ENCODE measurements at places on chromosomes 2 and 18.

- no peaks in the 10 kb centered on the region for H3K27me3 ChIP-seq
- DNase-seq, result no peak
- H3K27ac ChIP-seq, result no peak overlapping the region
- peaks cover 2% of the 10 kb centered on the region for H3K4me1 ChIP-seq
These were observed 114.8 kb downstream of the ACAA2 start for GRCh38 chr18:49698525-49699025.

DNA sequence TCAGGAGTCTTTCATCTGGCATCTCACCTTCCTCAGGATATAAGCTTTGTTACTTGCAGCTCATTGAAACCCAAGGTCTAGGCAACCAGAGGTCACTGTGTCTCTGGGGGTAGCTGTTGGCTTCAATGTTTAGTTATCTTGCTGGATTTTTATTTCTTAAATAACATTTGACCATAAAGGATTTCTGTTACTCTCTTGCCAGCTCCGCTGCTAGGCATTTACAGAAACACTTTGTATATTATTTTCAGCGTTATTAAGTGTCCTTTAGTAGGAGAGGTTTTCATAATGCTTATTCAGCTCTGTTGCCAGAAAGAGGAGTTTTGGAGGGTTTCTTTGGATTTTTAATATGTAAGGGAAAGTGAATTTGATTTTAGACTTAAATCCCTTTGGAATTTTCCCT lies 61.4 kb downstream of the QPCT start:
- H3K27me3 ChIP-seq, result no peaks in the 10 kb centered on the region
- H3K4me1 ChIP-seq, result no peaks in the 10 kb centered on the region
- DNase-seq, result no peak

DNA sequence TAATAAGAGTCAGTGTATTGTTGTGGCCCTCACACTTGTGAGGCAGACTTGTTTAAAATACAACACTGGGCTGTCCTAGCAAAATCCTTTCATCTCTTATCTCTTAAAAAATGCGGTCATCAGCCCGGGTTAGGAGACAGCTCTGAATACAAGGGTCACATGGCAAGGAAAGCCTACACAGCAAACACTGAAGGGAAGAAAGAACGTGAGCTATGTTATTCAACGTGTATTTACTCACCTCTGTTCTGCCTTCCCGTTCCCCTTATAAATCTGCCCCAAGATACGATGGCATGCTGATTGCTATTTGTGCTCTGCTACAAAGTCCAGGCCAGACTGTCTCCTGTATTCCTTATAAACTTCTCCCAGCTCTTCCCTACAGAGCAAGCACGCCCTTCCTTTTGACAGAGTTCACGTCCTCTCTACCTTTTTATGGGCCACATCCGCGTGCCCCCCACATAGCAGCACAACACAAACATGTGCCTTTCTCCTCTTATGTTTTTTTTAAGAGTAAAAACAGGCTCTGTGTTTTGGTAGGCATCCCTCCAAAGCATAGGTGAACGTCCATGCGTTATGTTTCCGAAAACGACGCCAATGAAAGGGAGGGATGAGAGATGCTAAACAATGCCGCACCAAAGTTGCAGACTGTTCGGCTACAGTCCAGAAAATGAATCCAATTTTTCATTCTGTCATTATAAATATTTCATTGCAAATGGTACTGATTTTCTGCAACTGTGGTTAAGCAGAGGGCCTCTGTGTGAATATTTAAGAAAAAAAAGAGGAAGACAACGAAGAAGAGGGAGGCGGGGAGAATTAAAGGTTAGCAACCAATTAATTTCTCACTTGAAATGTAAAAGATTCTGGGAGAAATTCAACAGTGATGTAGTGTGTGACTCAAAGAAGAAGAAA lies 274.7 kb downstream of the ZNF521 start:
- peak; percentile 76 for DNase-seq
- H3K4me3 ChIP-seq, result peak overlapping the region; percentile 8

GRCh38 chr2:9826208-9826607 lies 17.1 kb upstream of the TAF1B start:
- no peaks in the 10 kb centered on the region for H3K4me1 ChIP-seq
- no peaks in the 10 kb centered on the region for H3K36me3 ChIP-seq
- DNase-seq, result no peak
- H3K27ac ChIP-seq, result no peak overlapping the region

GRCh38 chr18:50790241-50790640 lies 29.6 kb downstream of the MRO start:
- H3K36me3 ChIP-seq, result no peaks in the 10 kb centered on the region
- no peak overlapping the region for H3K27ac ChIP-seq
- no peak for DNase-seq
- no peaks in the 10 kb centered on the region for H3K27me3 ChIP-seq
- no peak overlapping the region for H3K4me3 ChIP-seq

GRCh38 chr18:40019797-40020392 lies 1935.1 kb upstream of the PIK3C3 start:
- H3K4me1 ChIP-seq, result peaks cover 39% of the 10 kb centered on the region
- H3K27ac ChIP-seq, result no peak overlapping the region
- H3K27me3 ChIP-seq, result no peaks in the 10 kb centered on the region
- no peak overlapping the region for H3K4me3 ChIP-seq

DNA sequence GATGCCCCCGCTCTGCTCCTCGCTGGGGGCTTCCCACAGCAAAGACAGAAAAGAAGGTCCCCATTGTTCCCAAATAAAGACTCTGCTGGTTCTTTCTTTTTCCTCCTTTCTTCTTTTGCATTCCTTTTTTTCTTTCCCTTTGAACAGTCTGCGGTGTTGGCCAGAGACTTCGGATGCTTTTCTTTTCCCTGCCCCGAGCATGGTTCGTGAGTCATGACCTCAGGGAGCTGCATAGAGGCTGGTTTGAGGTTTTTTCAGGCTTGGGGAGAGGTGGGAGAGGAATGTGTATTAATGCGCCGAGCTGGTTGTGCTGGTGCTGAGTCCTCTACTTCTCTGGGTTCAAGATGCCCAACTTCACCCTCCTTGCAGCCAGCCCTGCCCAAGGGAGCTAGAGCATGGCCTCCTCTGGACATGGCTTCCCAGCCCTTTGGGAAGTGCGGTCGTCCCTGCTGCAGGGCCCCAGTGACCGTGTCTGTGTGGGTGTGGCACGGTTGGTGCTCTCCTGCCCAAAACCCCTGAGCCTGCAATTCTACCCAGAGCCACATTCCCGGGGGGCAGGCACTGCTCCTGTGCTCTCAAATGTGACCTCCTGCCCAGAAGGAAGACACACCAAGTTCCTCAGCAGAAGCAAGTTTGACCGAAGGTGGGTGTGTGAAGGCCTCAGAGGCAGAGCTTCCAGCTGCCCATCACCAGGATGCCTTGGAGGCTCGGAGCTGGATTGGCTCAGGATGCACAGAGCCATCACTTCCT lies 9.0 kb upstream of the ARHGEF4 start:
- peak; percentile 59 for DNase-seq
- H3K36me3 ChIP-seq, result no peaks in the 10 kb centered on the region
- H3K4me1 ChIP-seq, result peaks cover 42% of the 10 kb centered on the region
- H3K27me3 ChIP-seq, result no peaks in the 10 kb centered on the region
- peak overlapping the region; percentile 70 for H3K27ac ChIP-seq

DNA sequence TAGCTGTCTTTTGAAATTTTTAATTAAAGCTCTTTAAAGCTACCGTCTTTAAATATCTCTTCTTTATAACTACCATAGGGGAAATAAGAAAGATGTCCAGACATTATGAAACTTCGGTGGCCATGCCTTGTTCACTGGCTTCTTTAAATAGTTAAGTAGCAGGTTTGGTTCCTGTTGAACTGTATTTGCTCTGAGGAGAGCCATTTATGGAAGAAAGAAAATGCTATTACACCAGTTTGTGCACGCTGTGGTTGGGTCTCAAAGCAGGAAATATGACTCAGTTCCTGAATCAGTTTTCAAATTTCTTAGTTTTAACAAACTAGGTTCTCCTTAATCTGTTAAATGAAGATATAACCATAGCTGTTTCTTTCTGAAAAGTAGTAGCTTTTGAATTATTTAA lies 12.2 kb downstream of the ARPC2 start:
- H3K4me3 ChIP-seq, result no peak overlapping the region
- no peak overlapping the region for H3K27ac ChIP-seq
- DNase-seq, result no peak

GRCh38 chr2:121136323-121136722 lies 148.7 kb downstream of the TFCP2L1 start:
- H3K4me1 ChIP-seq, result no peaks in the 10 kb centered on the region
- H3K27ac ChIP-seq, result no peak overlapping the region
- H3K36me3 ChIP-seq, result no peaks in the 10 kb centered on the region
- H3K27me3 ChIP-seq, result no peaks in the 10 kb centered on the region
- no peak overlapping the region for H3K4me3 ChIP-seq

DNA sequence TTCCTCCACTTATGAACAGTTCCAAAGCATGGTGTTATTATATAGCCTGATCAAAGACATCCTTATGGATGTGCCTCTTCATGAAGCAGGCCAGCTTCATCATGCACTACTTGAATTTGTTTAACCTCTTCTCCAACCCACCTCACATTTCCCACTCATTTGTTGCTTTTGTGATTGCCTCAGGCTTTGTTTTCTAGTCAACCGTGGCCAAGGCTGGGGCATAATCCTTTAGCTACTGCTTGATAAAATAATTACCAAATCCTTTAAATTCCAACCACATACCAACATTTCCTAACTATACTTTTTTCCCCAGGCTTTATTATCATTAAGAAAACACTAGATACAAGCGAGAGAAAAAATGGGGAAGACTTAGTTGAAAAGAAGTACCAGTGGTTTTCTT lies 39.6 kb upstream of the SCN1A start:
- peak; percentile 29 for DNase-seq
- no peak overlapping the region for H3K27ac ChIP-seq
- no peaks in the 10 kb centered on the region for H3K36me3 ChIP-seq
- no peak overlapping the region for H3K4me3 ChIP-seq
- no peaks in the 10 kb centered on the region for H3K27me3 ChIP-seq

- DNase-seq, result no peak
- H3K27me3 ChIP-seq, result no peaks in the 10 kb centered on the region
- no peak overlapping the region for H3K4me3 ChIP-seq
- no peaks in the 10 kb centered on the region for H3K36me3 ChIP-seq
- H3K27ac ChIP-seq, result no peak overlapping the region
- H3K4me1 ChIP-seq, result no peaks in the 10 kb centered on the region
These were observed 152.2 kb downstream of the SMAD7 start for GRCh38 chr18:48798334-48799245.

DNA sequence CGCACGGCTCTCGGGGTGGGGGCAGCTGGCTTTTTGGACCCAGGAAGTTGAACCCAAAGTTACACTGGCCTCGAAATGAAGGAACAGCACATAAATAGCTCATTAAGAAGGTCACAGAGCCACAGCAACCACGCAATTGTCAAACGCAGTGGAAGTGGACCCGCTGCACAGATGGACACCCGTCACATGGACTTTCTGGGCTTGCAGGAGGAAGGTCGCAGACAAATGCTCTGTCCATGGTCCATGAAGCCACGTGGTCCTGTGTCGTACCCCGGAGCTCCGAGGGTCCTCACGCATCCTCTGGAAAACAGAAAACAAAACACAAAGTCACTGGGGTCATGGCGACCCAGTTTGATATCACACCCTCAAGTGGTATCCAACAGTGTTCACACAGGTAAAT lies 308.1 kb upstream of the SALL3 start:
- DNase-seq, result no peak
- H3K4me1 ChIP-seq, result no peaks in the 10 kb centered on the region
- no peaks in the 10 kb centered on the region for H3K36me3 ChIP-seq
- no peak overlapping the region for H3K4me3 ChIP-seq
- H3K27ac ChIP-seq, result no peak overlapping the region
- no peaks in the 10 kb centered on the region for H3K27me3 ChIP-seq

- no peak overlapping the region for H3K4me3 ChIP-seq
- H3K4me1 ChIP-seq, result no peaks in the 10 kb centered on the region
- H3K36me3 ChIP-seq, result no peaks in the 10 kb centered on the region
- H3K27me3 ChIP-seq, result no peaks in the 10 kb centered on the region
- DNase-seq, result no peak
These were observed 210.4 kb downstream of the SOCS6 start for GRCh38 chr18:70499218-70499691.

DNA sequence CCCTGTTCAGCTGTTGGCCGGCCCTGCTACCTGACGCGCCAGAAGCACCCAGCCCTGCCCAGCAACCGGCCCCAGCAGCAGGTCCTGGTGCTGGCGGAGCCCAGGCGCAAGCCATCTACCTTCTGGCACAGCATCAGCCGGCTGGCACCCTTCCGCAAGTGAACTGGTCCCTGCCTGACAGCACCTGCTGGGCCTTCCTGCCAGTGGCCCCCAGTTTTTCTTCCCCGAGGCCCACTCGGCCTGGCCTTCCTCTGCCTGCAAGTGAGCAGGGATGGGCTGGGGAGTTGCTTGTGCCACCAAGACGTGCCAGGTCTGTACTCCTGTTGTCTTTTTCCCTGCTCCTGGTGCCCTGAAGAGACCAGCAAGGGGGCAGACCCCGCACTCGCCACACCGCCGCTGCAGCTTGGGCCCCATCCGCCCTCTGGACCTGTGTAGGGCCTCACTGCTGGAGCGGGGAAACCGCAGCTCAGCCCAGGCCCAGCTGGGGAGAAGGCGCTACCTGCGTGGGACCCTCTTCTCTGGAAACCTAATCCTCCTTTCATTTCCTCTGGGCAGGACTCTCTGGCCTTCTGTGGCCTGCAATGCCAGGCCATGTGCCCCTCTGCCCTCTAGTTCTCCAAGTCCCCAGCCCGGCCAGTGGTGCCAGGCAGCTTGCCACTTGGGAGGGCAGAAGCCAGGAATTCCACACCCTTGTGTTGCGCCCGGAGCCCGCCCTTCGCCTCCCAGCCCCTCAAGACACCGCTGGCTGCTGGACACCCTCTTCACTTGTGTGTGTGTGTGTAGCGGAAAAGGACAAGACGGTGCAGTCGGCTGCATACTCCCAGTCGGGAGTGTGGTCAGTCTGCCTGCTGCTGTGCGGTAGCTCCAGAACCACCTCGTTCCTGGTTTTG lies 47.0 kb downstream of the FAM168B start:
- H3K4me1 ChIP-seq, result no peaks in the 10 kb centered on the region
- DNase-seq, result no peak
- no peak overlapping the region for H3K4me3 ChIP-seq
- no peaks in the 10 kb centered on the region for H3K36me3 ChIP-seq
- no peaks in the 10 kb centered on the region for H3K27me3 ChIP-seq

GRCh38 chr18:13375302-13376255 lies 157.0 kb downstream of the LDLRAD4 start:
- no peak for DNase-seq
- no peak overlapping the region for H3K27ac ChIP-seq
- H3K4me1 ChIP-seq, result no peaks in the 10 kb centered on the region
- no peaks in the 10 kb centered on the region for H3K27me3 ChIP-seq
- no peaks in the 10 kb centered on the region for H3K36me3 ChIP-seq

DNA sequence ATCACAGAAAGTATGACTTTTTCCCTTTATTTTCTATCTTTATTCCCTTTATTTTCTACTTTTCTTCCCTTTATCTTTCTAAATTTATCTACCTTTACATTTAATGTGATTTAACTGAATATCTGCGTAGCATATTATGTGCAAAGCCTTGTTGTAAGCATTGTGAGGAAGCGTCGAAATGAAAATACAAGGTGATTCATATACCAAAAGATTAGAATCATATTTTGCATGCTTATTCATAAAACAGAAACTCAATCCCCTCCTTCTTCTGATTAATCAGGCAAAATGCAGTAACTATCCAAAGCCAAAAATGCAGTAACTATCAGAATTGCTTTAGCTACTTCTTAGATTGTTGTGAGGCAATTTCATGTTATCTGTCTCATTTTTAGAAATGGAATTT lies 393.0 kb downstream of the CDH19 start:
- H3K4me3 ChIP-seq, result no peak overlapping the region
- no peaks in the 10 kb centered on the region for H3K36me3 ChIP-seq
- no peak overlapping the region for H3K27ac ChIP-seq
- no peaks in the 10 kb centered on the region for H3K4me1 ChIP-seq

GRCh38 chr2:107430006-107430405 lies 396.7 kb upstream of the RGPD4 start:
- no peaks in the 10 kb centered on the region for H3K27me3 ChIP-seq
- no peak overlapping the region for H3K27ac ChIP-seq
- H3K4me1 ChIP-seq, result no peaks in the 10 kb centered on the region
- no peak for DNase-seq
- no peak overlapping the region for H3K4me3 ChIP-seq
